ENCODE measurements at places on chromosomes 5 and 9.

DNA sequence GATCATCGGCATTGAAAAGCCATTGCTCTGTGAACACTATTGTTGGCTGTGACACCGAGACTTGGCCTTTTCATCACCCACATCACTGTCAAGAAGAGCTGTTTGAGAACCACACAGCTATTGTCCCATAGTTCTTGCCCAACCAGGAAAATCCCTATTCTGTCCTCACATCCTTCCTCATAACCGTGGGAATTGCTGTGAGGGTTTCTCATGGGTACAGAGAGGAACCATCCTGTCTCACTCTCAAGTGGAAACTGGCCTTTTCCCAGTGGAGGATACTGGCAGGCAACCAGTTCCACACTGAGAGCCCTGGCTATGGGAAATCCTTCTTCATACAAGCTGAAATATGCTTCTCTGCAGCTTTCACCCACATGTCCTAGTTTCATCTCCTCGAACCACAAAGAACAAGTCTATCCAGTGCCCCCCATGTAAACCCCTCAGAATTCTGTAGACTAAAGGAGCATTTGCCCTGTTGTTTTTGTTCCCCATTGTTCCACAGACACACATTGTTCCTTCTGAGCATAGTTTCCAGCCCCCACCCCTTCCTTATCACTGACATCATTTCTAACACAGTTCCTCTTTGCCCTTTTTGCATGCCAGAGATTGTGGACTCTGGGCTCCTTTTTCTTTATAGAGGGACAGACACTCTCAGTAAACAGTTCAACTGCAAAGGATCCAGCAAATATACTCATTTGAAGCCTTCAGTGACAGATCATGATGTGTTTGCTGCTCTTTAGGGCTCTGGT, 57.8 kb upstream of the C5orf46 start:
- no peak for DNase-seq

GRCh38 chr5:1959231-1959630, 76.5 kb upstream of the IRX4 start:
- DNase-seq: no peak

- DNase-seq: no peak
These were observed 34.2 kb downstream of the CORO2A start for GRCh38 chr9:98158071-98158831.

DNA sequence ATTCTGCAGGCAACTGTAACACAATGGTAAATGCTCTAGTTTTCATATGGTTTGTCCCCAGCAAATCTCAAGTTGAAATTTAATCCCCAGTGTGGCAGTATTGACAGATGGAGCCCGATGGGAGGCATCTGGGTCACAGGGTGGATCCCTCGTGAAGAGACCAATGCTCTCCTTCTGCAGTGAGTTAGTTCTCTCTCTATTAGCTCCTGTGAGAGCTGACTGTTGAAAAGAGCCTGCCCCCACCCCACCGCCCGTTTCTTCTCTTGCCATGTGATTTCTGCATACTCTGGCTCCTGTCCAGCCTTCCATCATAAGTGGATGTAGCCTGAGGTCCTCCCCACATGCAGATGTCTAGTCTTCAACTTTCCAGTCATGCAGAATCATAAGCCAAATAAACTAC, 27.0 kb downstream of the IARS1 start:
- peak; percentile 94 for DNase-seq

GRCh38 chr9:108994695-108995094, 18.6 kb downstream of the CTNNAL1 start:
- DNase-seq: no peak

DNA sequence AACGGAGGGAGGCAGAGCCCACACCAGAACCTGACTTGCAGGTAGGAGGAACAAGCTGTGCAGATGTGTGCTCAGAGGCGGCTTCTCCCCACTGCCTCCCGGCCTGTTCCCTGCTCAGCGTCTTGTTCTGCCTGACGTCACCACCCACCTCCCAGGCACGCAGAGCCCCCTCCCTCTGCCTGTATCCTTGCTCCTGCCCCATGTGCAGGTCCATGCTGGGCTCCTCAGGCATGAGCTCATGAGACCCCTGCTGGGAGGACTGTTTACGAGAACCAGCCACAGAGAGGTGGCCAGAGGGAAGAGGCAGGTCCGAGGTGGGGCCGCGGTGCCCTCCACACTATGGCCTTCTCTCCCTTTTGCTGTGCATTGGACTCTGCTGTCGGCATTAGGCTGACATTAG, 45.5 kb downstream of the SLC6A3 start:
- DNase-seq: no peak

DNA sequence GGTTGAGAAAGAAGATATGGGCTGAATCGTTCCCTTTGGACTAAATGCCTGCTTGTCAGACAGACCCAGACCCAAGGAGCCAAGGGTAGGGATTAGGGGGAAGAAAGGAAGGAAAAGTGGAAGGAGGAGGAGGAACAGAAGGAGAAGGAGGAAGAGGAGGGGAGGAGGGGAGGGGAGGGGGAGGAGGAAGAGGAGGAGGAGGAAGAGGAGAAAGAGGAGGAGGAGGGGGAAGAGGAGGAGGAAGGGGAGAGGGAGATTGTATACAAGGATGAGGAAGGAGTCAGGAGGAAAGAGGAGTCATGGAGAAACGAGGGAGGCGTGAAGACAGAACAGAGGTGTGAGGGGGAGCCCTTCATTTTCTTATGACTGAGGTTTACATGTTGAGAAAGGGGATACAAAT, 46.9 kb upstream of the DNAH5 start:
- DNase-seq: no peak

DNA sequence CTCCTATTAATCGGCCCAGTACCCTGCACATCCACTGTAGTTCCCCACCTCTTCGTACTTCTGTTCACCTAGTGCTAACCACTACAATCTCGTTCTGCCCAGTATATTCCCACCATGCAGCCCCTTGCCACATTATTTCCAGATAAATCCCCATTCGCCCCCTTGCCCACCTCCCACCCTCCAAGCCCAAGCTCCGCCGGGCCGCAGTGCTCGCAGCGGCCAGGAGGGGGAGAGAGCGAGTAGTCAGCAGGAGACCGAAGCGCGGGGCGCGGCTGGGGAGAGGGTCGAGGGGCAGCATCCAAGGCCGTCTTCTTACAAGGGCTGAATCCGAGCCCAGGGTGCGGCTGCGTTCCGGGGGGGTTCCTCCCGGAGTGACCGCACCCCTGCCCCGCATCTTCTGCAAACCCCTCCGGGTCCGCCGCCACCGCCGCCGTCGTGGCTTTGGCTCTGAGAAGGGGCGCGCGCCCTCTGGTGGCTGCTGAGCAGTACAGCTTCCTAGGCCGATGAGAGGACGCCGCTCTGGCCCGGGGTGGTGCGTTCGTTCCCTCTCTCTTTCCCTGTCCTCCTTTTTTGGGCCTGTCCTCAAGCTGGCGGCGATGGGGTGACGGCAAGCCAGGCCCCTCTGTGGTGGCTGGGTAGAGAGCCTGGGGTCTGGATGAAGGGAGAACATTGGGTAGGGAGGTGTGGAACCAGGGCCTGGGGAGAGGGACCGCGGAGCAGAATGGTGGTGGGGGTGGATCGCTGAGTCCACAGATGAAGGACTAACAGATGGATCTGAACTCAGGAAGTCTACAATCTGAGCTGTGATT, 30.0 kb upstream of the PSD2 start:
- peak; percentile 83 for DNase-seq

GRCh38 chr9:112631313-112632070, 86.4 kb downstream of the INIP start:
- no peak for DNase-seq

- DNase-seq: no peak
These were observed 114.6 kb upstream of the SAP30L start for GRCh38 chr5:154331232-154331631.

DNA sequence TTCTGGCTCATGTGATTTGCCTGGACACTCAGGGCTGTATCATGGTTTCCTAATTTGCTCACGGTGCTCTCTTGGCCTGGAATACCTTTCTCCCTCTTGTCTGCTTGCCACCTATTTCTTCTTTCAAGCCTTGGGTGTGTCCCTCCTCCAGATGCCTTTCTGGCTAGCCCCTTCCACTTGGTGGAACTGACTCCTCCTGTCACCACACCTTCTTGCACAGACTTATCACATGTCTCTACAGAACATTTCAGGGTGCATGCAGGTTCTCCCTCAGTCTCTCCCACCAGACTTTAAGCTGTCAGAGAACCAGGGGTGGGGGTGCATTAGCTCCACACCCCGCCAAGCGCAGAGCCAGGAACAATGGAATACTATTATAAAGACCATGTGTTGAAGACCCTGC, 1.9 kb downstream of the TBC1D2 start:
- DNase-seq: peak; percentile 13

DNA sequence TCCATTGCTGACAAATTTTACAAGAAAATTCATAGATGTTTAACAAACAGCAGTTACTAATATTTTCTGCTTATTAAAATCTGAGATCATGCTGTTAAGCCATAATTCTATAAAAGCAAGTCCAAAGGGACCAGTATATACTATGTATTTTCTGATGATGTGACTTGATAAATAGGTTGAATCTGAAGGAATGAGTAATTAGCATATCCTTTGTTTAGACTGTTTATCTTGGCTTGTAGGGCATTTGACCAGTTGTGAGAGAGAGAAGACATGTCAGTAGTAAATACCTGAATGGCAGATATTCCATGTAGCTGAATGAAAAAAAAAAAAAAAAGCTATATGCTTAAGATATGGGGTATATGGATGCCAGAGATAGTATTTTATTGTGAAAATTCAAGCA, 14.6 kb downstream of the CPEB4 start:
- DNase-seq: no peak

DNA sequence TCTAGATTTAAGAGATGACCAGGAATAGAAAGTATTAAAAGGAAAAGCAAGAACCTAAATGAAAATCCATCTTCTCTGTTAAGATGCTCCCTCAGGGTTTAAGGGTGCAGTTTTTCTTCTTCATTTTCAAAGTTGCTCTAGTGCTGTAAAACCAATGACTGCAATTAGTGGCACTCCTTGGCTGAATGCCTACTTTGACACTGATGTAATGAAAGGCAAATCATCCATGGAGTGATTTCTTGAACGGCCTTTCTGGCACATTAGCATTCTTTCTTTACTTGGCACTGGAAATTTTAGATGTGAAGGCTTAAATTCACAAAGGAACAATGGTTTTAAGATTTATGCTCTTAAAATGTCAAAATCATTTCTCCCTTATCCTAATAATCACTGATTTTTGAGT, 19.3 kb upstream of the ISCA1 start:
- no peak for DNase-seq

DNA sequence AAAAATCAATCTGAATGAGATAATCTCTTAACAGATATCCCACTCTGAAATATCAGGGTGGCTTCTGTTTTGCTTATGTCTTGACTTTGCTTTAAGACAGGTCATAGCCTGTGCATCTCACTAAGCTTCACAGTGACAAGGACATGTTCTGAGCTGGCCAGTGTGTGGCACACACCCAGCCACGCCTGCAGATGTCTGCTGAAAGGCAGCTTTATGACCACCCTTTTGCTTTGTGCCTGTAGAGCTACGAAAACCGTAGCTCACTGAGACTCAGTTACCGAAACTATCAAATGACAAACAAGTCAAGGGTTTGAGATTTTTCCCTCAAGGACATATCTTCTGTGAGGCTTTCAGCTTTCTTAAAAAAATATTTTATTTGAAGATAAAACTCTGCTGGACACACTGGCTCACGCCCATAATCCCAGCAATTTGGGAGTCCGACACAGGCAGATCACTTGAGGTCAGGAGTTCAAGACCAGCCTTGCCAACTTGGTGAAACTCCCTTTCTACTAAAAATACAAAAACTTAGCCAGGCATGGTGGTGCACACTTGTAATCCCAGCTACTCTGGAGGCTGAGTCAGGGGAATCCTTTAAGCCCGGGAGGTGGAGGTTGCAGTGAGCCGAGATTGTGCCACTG, 233.2 kb downstream of the SPATA31A1 start:
- peak; percentile 9 for DNase-seq

- no peak for DNase-seq
These were observed 123.4 kb upstream of the APC start for GRCh38 chr5:112614285-112614684.

- DNase-seq: no peak
These were observed 22.5 kb downstream of the LHFPL2 start for GRCh38 chr5:78626009-78626571.

All from G401 (cell line).